ENCODE measurements at places on chromosomes 3 and 15.

DNA sequence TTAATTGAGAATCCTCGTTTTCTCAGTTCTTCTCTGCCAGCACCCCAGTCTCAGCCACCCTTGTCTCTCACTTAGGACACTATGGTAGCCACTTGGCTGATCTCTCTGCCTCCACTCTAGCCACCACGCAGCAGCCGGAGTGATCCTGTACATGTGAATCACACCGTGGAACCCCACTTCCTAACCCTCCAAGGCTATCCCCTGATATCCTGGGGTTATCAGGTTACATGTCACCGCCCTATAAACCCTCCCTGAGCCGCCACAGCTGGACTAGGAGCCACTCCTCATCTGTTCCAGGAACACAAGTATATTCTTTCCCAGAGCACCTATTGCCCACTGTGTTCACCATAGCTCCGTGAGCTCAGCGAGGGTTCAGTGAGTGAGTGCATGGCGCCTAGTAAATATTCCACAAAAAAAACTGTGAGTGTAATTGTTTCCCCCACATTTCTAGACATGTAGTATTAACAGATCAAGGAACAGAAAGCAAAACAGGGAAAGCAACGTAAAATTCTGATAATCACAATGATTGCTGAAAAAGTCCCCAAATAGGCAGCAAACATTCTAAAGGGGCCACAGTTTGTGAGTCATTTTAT, 661 bp upstream of the PARP14 start:
- DNase-seq = peak; percentile 41

DNA sequence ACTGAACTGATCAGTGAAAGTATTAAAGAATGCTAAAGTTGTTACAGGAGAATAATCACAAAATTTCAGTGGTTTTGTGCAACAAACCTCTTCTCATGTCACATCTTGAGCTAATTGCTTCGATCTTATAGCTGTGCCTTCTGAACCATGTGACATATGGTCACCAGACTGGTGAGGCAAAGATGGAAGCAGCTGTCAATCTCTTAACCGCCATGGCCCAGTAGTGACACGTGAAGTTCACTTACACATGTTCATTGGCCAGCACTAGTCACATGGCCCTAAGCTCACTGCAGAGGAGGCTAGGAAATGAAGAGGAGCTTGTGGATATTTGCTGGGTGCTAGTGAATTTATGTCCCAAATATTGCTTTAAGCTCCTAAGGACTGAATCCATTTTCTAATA, 32.5 kb downstream of the BOC start:
- no peak for DNase-seq

DNA sequence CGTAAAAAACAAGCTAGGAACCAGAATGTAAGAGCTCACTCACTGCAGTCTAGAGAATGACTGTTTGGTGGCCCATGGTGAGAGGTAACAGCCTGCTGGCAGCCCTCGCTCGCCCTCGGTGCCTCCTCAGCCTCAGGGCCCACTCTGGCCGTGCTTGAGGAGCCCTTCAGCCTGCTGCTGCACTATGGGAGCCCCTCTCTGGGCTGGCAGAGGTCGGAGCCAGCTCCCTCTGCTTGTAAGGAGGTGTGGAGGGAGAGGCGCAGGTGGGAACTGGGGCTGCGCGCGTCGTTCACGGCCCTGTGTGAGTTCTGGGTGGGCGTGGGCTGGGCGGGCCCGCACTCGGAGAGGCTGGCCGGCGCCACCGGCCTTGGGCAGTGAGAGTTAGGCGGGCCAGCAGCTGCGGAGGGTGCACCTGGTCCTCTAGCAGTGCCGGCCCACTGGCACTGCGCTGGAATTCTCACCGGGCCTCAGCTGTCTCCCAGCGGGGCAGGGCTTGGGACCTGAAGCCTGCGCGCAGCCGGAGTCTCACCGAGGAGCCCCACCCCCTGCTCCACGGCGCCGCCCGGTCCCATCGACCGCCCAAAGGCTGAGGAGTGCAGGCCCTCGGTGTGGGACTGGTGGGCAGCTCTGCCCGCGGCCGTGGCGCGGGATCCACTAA, 420.6 kb downstream of the RBMS3 start:
- no peak for DNase-seq

- no peak for DNase-seq
These were observed 37.1 kb downstream of the QTRT2 start for GRCh38 chr3:114093596-114093995.

- no peak for DNase-seq
These were observed 312.7 kb downstream of the ULK4 start for GRCh38 chr3:41649129-41649739.

DNA sequence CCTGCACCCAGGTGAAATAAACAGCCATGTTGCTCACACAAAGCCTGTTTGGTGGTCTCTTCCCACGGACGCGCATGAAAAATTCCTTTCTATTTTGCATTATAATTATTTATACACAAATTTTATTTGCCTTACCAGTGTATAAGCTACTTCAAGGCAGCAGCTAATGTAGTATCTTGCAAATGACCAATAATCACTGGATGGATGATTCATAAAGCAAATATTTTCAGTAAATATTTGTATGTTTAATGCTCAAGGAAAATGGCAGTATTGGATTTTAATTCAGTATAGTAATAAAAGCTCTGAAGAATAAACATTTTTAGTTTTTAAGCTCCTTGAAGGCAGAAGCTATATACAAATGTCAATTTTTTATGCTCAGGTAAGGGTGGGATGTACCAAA, 158.7 kb upstream of the NANOGP8 start:
- DNase-seq = no peak

- DNase-seq = no peak
These were observed 37.5 kb downstream of the ZNF710 start for GRCh38 chr15:90038632-90039095.

- DNase-seq = no peak
These were observed 785 bp downstream of the MFSD1 start for GRCh38 chr3:158802409-158803268.

DNA sequence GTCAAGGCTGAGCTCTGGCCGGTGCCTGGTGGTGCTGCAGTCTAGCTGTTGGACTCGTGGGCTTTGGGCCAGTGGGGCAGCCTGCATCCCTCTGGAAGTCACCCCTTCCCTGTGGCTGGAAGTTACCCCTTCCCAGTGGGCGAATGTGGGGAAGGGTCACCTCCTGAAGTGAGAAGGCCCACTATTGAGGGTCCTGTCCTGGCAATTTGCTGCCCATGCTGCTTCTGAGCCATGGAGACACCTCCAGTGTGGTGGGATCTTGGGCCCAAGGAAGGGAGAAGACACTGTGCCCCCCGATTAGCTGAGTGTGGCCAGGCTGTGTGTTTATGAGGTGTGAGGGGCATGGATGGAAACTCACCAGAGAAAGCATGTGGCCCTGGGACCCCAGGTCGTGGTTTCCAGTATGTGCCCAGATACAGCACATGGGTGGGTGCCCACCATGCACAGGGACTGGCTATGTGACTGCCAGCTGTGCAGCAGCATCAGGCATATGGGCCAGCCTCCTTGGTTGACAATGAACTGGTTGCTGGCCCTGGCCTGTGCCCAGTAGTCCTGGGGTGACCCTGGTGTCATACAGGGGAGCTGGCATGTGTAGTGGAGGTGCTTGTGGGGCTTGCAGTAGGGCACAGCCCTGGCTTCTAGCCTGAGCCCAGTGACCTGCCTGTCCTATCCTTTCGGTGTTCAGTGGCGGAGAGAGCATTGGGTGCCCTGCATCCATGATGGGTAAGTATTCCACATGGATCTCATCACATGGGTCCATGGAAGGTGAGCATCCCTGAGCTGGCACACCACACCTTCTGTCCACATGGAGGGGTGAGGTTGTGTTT, 221.2 kb downstream of the SNRPN start:
- DNase-seq = no peak

DNA sequence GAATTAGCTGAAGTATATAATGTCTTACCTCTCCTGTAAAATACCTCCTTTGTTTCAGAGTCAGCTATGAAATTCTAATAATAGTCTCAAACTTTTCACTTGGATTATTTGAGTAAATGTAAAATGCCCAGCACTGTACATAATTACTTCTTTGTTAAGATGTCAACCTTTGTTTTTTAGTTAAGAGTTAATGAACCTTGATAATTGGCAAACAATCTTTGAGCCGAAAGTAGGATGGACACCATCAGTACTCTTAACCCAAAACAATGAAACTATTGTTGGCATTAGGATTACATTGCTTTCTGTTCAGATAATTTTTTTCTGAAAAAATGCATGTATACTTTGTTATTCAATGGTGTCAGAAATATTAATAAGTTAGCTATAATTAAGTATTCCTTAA, 3.0 kb upstream of the NECTIN3 start:
- DNase-seq = no peak

GRCh38 chr3:197017003-197017402, 12.6 kb downstream of the MELTF start:
- no peak for DNase-seq

- DNase-seq = no peak
These were observed at the start of the genes DUOX1 and DUOXA1 for GRCh38 chr15:45129651-45130129. Gene DUOX1, plus strand, starts transcription at chr15:45129994. Its CDS starts 1,973 bp downstream, at chr15:45131967. Gene DUOXA1, minus strand, starts transcription at chr15:45129879. Its CDS starts 6,865 bp downstream, at chr15:45123014.

GRCh38 chr15:38593524-38593923, 28.9 kb upstream of the RASGRP1 start:
- DNase-seq = no peak

GRCh38 chr3:108552267-108553159, 36.7 kb downstream of the CIP2A start:
- no peak for DNase-seq

GRCh38 chr15:91864664-91865063, 11.2 kb downstream of the SLCO3A1 start:
- DNase-seq = no peak

GRCh38 chr3:178181784-178182183, 354.5 kb upstream of the KCNMB2 start:
- no peak for DNase-seq

DNA sequence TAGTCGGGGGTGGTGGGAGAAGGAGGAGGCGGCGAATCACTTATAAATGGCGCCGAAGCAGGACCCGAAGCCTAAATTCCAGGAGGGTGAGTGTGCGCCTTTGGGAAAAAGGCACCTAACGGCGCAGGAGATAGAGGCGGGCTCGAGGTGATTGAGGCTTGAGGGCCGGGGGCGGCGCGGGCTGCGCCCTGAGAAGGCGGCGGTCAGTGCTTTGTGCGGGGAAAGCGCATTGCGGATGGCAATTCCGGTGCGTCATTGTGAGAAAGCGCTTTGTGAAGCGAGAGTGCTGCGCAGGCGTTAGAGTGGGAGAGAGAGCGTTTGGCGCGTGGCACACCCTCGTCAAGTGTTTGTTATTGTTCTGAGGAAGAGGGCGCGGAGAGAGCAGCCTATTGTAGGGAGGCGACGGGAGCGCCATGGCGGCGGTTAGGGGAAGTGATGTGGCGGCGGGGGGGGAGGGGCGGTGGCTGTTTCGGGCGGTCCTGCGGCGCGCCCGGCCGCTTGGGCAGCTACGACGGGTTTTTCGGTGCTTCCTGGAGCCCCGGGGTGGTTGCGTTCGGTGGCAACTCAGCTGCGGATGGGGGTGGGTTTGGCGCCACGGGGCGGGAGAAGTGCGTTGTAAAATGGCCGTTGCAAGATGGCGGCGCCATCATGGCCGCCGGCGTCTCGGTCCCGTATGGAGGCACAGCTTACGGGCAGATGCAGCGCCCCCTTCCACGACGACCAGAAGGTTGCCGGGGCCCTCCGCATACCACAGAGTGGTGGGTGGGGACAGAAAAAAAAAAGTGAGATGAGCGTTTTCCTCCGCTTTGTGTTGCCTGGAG, 492 bp downstream of the MORF4L1 start:
- peak; percentile 70 for DNase-seq

DNA sequence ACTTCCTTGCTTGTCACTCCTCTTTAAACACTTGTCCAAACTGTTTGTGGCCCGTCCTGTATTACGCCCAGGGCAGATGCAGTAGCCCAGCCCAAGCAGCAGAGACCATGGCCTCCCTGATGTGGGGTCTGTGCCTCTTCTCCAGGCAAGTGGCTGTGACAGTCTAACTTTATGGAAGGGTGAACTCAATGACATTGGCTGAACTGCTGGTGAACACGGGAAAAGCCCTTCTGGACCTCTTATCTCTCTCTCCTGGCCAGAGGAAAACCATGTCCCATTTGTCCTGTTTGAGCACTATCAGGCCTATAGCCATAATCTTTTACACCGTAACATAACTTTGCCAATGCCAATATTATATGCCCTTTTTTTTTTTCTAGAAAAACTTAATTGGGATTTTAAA, 67.6 kb downstream of the SMAD3 start:
- no peak for DNase-seq

DNA sequence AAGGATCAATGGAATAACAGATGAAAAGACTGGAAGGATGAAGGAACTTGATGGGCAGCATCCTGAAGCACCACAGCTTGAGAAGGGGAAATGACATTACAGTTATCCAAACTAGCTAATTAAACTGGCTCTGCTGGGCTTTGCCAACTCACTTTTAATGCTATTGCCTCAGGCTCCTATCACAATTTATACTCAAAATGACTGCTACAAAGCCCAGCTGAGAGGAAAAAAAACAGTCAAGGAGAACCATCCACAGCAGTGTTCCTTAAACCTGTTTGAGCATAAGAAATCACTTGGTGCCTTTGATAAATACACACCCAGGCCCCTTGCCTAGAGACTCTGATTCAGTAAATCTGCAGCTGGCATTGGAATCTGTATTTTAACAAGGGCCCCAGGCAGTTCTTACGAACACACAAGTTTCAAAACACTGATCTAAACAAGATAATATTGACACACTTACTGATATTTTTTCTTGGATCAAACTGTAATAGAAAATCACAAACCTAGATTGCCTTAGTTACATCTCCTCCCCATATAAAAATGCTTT, 85.8 kb downstream of the MB21D2 start:
- DNase-seq = no peak

GRCh38 chr15:78850941-78851755, 21.5 kb upstream of the MORF4L1 start:
- no peak for DNase-seq

DNA sequence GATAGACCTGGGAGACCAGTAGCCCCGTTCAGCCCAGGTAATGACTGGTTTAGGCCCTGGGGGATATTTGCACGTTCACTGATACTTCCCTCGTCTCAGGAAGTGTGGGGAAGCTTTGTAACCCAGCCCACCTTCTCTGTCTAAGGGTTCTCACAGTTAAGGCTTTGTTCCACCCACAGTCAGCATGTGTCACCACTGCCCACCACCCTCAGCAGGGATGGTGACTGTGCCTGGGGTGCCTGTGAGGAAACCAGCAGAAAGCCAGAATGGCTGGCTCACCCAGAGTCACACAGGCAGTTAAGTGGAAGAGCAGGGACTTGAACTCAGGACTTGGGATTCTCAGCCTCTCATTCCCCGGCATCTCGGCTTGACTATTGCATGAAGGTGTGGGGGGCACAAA, 5.2 kb downstream of the KBTBD13 start:
- no peak for DNase-seq

- DNase-seq = no peak
These were observed 68.7 kb downstream of the LMLN start for GRCh38 chr3:198028718-198029117.

GRCh38 chr15:32918547-32918946, 200.7 kb downstream of the GREM1 start:
- DNase-seq = no peak

GRCh38 chr3:105674437-105675065, 194.3 kb downstream of the CBLB start:
- DNase-seq = no peak

DNA sequence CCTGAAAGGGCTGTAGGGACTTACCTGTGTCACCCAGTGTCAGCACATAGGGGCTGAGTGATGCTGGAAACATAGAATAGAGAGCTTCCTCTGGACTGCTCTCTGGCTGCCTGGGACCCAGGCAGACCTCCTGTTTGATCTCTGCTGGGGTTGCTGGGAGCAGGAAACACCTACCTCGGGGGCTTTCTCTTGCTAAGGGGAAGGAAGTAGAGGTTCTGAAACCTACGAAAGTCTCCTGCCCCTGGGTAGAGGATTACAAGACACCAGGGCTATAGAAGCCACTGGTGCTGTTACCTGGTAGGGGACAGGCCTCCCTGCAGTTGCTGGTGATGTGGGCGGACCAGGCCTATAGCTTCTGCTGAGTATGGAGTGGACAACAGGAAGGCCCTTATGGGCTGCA, 81.7 kb downstream of the DHX30 start:
- no peak for DNase-seq
